ENCODE measurements at places on chromosomes 4 and X.

DNA sequence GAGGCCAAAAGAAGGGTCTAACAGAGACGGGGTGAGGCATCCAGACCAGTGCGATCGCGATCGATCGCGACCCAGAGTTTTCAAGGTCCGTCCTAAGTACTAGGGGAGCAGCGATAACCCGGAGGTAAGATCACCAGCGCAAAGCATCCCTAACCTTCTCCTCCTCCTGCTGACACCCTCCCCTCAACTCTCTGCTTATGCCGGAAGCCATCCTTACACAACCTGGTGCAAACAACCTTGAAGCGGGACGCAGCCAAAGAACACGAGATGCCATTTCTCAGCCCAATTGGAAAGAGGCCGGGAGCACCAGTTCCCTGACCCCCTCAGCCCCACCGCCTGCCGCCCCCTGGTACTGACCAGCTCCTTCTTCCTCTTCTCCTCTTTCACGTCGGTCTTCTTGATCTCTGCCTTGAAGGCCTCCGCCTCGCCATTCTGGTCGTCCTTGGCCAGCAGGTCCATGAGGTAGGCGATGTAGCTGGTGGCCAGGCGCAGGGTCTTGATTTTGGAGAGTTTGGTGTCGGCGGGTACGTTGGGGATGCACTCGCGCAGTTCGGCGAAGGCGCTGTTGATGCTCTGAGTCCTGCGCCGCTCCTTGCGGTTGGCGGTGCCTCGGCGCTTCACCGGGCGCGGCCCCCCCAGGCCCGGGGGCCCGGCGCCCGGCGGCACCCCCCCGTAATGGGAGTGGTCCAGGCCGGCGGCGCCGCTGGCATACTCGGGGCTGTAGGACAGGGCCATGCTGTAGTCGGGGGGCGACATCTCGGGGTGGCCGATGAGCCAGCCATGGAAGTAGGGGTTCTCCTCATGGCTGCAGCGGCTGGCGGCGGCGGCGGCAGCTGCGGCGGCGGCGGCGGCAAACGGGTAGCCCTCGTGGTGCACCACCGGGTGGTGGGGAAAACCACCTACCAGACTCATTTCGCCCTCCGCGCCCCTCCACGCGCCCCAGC is 1.4 kb downstream of the HAND2 start:
- no peak for DNase-seq

- DNase-seq = no peak
Observed at GRCh38 chr4:118032691-118033090, 1.6 kb upstream of the NDST3 start.

DNA sequence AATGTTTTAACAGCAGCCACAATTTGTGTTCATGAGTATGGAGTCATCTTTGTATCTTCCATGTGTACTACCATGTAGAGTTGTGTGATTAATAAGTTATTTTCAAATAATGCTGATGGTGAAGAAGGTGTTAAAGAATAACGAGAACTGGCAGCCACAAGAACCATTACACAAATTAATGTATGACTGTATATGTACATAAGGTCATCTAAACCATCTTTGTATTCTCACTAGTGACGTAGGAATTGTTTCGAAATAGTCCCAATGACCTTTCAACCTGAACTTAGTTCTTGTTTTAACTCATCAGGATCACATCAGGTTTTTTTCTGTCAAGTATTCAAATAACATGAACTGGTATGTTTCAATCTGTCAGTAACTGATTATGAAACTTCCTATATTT is 48.3 kb upstream of the NOCT start:
- DNase-seq = no peak

- DNase-seq = no peak
Observed at GRCh38 chrX:148422526-148422925, 77.9 kb upstream of the AFF2 start.

GRCh38 chr4:100519205-100519604 is 1.4 kb upstream of the EMCN start:
- no peak for DNase-seq

GRCh38 chrX:139112432-139112831 is 400.9 kb upstream of the FGF13 start:
- no peak for DNase-seq

DNA sequence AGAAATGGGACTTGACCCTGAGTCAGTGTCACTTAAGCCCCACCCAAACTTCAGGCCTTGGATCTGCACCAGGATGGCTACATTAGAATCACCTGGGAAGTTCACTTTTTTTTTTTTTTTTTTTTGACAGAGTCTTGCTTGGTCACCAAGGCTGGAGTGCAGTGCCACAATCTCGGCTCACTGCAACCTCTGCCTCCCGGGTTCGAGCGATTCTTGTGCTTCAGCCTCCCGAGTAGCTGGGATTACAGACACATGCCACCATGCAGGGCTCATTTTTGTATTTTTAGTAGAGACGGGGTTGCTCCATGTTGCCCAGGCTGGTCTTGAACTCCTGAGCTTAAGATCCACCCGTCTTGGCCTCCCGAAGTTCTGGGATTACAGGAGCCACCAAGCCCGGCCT is 3.0 kb downstream of the NCBP2L start:
- no peak for DNase-seq

- DNase-seq = no peak
Observed at GRCh38 chrX:53309837-53310236, 28.5 kb upstream of the IQSEC2 start.

DNA sequence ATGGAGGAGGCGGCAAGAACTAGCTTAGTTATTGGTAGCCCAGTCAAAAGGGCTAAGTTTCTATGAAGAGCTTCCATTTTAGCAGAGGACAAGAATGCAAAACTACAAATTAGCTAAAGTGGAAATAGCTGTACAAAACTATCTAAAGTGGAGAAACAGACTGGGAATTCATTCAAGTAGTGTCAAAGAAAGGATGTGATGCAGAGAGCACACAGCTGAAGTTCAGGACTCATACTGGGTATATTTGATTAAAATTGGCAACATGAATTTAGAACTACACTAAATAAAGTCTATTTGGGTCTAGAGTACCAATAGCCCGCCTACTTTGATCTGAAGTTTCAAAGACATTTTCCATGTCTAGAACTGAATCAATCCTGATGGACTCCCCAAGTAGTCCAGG is 33.1 kb upstream of the GNRHR start:
- DNase-seq = no peak

- DNase-seq = no peak
Observed at GRCh38 chr4:87523307-87523706, 5.9 kb downstream of the SPARCL1 start.

DNA sequence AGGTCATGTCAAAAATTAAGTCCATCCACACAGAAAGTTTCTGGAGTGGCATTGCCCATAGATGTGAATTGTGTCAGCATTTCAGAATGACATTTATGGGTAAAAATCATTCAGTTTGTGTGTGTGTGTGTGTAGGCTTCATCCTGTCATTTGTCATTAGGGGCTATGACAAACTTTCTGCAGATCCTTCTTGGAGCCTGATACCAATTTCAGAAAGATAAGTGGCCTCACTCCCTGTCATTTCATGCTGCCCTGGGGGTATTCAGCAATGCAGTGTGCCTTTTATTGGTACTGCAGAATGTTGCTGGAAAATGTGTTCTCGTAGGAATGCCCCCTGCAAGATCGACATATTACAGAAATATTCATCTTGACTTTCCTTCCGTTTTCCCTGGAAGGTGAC is 659.7 kb downstream of the NLGN4X start:
- DNase-seq = no peak
